ENCODE measurements at places on chromosomes 5 and 9. TPM values are rescaled to one million over a fixed set of nuclear protein-coding genes. Genes with fewer than 3 reads are reported as not detected.

Gene IL4
- 0.55 TPM for total RNA-seq

Gene OGN
- not detected for total RNA-seq

Gene ELOVL7
- total RNA-seq, result 0.20 TPM

Gene SLC46A2
- total RNA-seq, result not detected

Gene ADGRD2
- not detected for total RNA-seq

Gene TLE4
- 41.0 TPM for total RNA-seq

Gene MAP1B
- total RNA-seq, result 0.02 TPM

Gene TXNDC8
- not detected for total RNA-seq

Gene ASTN2
- total RNA-seq, result 2.9 TPM

Gene PAM
- total RNA-seq, result 21.3 TPM

Gene CTNND2
- not detected for total RNA-seq

Gene C6
- total RNA-seq, result not detected

Gene UGCG
- 23.9 TPM for total RNA-seq

Gene SNCAIP
- not detected for total RNA-seq

Gene NEUROG1
- not detected for total RNA-seq

Gene ENG
- total RNA-seq, result 18.3 TPM

Gene KIF4B
- 0.05 TPM for total RNA-seq

Gene PTGR1
- 0.39 TPM for total RNA-seq

Gene PCDHGA1
- not detected for total RNA-seq

Gene GOLGA2
- total RNA-seq, result 47.1 TPM
